ENCODE measurements at places on chromosomes 4 and X. TPM values are rescaled to one million over a fixed set of nuclear protein-coding genes. Genes with fewer than 3 reads are reported as not detected.

Gene ENAM
- polyA plus RNA-seq: not detected

Gene SSR4
- polyA plus RNA-seq: 437 TPM

DNA sequence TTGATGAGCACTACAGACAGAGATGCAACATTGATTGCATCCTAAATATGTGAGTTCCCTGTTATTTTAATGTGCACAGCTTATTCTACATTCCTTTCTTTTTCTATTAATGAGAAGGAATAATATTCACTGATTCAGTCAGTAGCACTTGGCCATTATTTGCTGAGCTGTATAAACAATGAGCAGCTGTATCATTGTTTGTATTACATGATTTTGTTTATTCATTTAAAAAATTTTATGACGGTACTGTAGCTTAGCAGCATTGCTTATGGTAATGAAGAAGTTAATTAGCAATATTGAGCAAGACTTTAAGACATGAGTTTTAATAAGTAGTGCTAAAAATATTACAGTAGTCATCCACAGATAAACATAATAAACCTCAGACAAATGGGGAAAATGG lies 582.0 kb downstream of the ADGRL3 start:
- no peak for DNase-seq

- DNase-seq: no peak
These were observed 201.7 kb upstream of the AFF2 start for GRCh38 chrX:148298737-148299136.

DNA sequence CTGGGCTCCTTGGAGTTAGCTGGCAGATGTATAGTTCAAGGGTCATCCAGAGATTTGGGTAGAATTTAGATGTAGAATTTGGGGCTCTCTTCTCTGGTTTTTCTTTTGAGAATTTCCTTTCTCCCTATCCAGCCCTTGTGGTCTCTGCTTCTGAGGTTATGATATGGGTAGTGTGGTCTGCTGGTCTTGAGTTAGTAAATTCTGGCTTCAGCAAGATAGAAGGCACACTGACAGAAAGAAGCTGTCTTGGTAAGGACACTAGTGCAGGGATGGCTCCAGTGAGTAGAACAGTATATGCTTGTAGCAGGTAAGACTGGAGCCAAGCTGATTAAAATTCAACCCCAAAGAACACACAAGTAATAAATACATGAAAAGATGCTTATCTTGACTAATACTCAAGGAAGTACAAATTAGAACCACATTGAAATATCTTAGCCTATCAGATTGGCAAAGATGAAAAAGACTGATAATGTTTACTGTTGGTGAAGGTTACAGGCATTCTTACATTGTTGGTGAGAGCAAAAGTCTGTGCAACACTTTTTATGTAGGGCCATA lies 2.1 kb upstream of the IL9R start:
- DNase-seq: no peak

- no peak for DNase-seq
These were observed 2136.2 kb upstream of the TENM3 start for GRCh38 chr4:180106997-180107396.
